ENCODE measurements at places on chromosomes 6 and 20. TPM values are rescaled to one million over a fixed set of nuclear protein-coding genes. Genes with fewer than 3 reads are reported as not detected.

GRCh38 chr20:52295556-52295955, 104.0 kb upstream of the ZFP64 start:
- no peak for DNase-seq

DNA sequence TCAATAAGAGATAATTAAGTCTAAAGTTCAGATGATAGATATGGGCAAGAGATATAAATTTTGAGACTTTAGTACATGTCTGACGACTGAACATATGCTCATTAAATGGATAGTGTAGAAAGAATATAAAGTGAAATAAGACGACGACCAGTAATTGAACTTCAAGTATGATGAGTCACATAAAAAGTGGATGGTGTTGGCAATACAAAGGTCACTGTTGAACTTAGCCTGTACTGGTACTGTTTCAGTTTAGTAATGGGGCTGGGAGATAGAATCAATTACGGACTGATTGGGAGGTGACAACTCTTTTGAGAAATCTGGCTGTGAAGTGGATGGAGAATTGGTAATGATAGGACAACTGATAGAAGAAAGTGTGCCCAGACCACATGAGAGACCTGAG, 68.1 kb downstream of the IBTK start:
- no peak for DNase-seq

DNA sequence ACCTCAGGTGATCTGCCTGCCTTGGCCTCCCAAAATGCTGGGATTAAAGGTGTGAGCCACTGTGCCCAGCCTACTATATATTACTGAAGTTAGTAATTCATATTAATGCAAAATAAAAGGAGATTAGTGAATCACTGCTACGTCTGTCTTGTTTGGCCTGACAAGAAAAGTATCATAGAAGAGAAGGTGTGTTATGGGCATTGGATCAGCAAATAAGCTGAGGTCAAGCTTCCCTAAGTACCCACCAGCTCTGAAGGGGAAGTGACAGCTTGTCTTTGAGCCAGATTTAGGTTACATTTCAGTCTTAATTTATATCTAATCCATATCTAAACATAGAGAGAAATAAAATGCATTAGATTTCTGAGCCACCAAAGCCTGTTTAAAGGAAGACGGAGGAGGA, 7.1 kb downstream of the SGK1 start:
- DNase-seq: no peak

DNA sequence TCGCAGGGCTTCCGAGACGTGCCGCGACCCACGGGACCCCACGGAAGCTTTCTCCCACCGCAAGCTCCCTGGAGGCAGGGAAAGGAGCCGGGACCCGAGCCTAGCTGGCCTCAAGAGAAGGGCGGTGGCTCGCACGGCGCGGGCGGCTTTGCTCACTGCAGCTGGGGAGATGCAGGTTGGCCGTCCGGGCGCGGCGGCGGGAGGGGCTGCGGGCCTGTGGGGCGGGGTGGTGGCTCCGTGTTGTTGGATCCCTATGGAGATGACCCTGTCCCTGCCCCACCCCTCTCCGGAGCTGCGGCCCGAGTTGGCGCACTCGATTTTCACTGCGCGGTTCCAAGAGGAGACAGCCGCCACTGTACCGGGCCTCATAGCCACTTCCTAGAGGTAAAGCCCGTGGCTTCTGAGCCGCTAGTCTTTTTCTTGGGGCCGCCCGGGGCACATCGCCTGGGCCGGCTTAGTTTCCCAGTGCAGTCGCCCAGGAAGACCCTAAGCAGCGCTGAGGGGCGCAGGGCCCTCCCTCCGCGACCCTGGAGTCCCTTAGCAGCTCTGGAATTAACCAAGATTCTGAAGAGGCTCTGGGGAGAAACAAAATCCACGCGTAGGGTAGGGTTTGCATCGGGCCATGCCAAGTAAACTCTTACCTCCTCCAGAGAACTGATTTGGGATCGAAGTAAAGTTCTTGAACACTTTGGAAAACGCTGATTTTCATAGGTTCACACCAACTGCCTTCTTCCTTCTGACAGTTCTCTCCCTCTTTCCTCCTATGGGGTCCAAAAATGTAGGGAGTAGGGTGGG, at the start of gene ECT2L:
ECT2L (plus strand) TSS at position 279 of the 795 bp plus-strand sequence. CDS start 17,188 bp downstream, outside the sequence.
- DNase-seq: peak; percentile 86

DNA sequence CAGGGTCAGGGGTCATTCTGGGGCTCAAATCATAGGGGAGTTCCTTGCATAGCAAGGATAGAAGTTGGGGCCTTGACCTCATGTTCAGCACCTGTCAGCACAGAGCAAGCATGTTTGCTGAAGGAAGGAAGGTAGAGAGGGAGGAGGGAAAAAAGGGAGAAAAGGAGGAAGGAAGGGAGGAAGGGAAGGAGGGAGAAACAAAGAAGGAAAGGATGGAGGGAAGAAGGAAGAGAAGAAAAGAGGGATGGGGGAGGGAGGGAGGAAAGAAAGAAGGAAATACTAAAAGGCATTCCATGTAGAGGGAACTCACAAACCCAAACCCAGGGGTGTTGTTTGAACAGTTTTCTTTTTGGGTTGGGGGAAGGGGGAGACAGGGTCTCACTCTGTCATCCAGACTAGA, 80.1 kb downstream of the DLGAP4 start:
- DNase-seq: no peak

GRCh38 chr6:137025786-137026730, 18.7 kb downstream of the IL20RA start:
- DNase-seq: no peak

DNA sequence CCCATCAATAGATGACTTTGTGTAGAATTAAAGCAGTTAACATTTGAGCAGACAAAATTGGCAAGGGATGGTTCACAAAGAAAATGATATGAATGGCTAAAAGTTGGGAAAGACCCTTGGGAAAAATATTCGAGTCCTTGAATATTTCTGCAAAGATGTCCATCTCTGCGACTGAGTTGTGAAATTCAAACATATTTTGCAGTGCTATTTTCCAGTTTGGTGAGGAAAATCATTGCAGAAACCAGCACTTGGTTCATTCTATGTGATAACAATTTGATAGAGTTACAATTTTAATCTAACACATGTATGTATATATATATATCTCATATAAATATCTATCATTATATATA, 6.1 kb upstream of the PRELID3B start:
- no peak for DNase-seq

DNA sequence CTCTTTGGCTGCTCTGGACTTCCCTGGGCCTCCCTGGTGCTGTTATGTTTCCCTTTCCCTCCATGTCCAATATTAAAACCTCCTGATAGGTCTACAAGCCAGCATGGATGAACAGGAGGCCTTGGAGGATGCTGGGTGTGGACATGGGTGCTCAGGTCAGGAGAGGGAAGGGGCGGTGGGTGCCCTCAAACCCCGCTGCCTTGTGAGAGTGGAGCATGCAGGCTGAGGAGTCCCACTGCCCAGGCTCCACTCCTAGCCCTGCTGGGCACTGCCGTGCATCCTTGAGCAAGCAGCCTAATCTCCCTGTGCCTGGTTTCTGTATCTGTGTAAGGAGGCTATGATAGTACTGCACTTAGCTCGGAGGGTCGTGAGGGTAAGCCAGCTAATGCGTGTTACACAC, 18.4 kb upstream of the CCDC167 start:
- no peak for DNase-seq

DNA sequence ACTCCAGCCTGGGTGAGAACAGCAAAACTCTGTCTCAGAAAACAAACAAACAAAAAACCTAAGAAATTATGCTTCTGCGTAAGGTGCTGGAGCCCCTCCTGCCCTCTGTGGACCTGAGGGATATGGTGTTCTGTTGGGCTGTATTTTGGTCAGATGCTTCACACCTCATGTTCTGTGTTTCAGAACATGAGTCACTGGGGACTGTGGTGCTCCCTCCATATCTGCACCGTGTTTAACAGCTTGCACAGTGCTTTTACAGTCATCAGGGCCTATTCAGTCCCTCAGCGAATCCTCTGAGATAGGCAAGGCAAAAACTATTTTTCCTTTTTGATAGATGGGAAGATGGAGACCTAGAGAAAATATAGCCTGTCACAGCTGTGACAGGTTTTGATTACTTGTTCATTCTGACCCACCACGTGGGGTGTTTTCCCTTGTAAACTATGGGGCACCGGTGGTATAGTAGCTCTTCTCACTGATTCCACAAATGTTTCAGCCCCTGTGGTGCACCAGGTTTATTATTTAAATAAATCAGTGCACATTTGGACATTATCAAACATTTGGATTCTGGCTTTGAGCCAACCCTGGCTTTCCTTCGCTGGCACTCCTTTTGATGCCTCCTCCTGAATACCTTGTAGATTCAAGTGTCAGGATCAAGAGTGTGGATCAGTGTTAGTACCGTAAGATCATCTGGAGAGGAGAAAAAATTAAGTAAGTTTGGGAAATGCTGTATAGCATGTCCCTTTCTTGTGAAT, 9.6 kb downstream of the TTPAL start:
- DNase-seq: no peak

DNA sequence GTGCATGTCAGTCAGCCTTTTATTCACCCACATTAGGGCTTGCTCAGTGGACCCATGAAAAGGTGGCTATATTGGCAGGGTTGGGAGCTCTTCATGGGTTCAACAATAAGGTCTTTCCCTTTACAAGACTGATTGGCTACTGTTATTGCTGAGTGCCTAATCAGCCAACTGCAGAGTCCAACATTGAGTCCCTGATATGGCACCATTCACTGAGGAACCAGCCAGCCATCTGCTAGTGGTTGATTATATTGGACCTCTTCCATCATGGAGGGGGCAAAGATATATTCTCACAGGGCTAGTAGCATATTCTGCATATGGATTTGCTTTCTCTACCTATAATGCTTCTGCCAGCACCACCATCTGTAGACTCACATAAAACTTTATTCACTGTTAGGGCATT, 69.9 kb downstream of the CDKAL1 start:
- DNase-seq: no peak

Gene USP49
- total RNA-seq: 0.71 TPM

Gene BPIFB2
- not detected for total RNA-seq

Gene MATN4
- total RNA-seq: not detected

Gene LY86
- 1.2 TPM for total RNA-seq

Gene PLCB1
- total RNA-seq: 6.0 TPM

Data from left ventricle myocardium inferior (tissue), 1 donor.